ENCODE measurements at places on chromosomes 5 and 9. TPM values are rescaled to one million over a fixed set of nuclear protein-coding genes. Genes with fewer than 3 reads are reported as not detected.
A peak's percentile ranks its signal among the peaks of the same experiment; 100 is the strongest.

DNA sequence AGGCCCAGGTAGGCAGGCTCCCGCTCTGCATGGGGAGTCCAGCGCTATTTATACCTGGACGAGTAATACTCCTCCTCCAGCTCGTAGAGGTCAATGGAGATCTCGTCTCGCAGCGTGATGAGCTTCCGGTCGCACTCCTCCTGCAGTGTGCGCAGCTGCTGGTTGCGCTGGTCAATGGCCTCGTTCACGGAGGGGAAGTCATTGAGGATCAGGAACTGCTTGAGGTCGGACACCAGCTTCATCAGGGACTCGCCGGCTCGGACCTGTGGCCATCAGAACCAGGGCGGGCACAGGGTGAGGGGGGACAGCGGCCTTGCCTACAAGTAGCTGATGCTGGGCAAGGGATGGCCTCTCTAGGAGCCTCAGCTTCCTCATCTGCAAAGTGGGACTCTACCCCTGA lies 3.9 kb downstream of the MED22 start:
- H3K36me3 ChIP-seq, result peaks cover 77% of the 10 kb centered on the region
- no peak for DNase-seq
- no peak overlapping the region for H3K27ac ChIP-seq
- H3K4me1 ChIP-seq, result peaks cover 61% of the 10 kb centered on the region
- H3K27me3 ChIP-seq, result no peaks in the 10 kb centered on the region
- no peak overlapping the region for H3K4me3 ChIP-seq

DNA sequence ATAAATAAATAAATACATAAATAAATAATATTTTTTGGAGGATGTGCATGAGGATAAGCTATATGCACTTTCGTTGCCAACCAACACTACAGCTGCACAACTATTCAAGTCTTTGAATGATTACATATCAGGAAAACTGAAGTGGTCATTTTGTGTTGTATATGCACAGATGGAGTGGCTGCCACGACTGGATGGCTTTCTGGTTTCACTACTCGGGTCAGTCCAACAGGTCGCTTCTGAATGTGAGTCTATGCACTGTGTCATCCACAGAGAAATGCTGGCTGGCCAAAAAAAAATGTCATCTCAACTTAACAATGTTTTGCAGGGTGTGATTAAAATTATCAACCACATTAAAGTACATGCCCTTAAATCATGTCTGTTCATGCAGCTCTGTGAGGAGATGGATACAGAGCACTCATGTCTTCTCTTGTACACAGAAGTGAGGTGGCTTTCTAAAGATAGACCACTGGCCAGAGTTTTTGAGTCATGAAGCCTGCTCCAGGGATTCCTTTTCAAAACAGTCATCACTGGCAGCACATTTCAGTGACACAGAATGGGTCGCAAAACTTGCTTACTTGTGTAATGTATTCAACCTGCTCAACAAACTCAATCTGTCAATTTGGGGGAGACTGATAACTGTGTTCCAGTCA lies 589.8 kb upstream of the CYLC2 start:
- H3K27me3 ChIP-seq, result no peaks in the 10 kb centered on the region
- no peak for DNase-seq
- H3K4me3 ChIP-seq, result no peak overlapping the region
- no peak overlapping the region for H3K27ac ChIP-seq

GRCh38 chr5:113354055-113354454 lies 80.7 kb downstream of the TSSK1B start:
- DNase-seq, result no peak
- no peak overlapping the region for H3K27ac ChIP-seq
- no peak overlapping the region for H3K4me3 ChIP-seq
- peaks cover 1% of the 10 kb centered on the region for H3K27me3 ChIP-seq
- no peaks in the 10 kb centered on the region for H3K4me1 ChIP-seq

GRCh38 chr5:119347991-119348390 lies 7.8 kb upstream of the TNFAIP8 start:
- peaks cover 26% of the 10 kb centered on the region for H3K36me3 ChIP-seq
- peaks cover 93% of the 10 kb centered on the region for H3K4me1 ChIP-seq
- H3K27me3 ChIP-seq, result no peaks in the 10 kb centered on the region
- no peak for DNase-seq
- peak overlapping the region; percentile 59 for H3K27ac ChIP-seq
- H3K4me3 ChIP-seq, result no peak overlapping the region

DNA sequence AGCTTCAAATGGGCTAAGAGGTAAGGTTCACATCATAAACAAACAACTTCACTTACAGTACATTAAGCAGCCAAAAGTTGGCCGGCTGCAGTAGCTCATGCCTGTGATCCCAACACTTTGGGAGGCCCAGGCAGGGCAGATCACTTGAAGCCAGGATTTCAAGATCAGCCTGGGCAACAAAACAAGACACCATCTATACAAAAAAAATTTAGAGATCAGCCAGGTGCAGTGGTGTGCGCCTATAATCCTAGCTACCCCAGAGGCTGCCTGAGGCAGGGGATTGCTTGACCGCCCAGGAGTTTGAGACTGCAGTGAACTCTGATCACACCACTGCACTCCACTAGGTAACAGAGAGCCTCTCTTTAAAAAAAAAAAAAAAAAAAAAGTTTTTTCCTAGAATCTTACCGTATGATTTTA lies 16.9 kb downstream of the UBTD2 start:
- no peaks in the 10 kb centered on the region for H3K27me3 ChIP-seq
- no peak for DNase-seq
- peaks cover 13% of the 10 kb centered on the region for H3K36me3 ChIP-seq
- peak overlapping the region; percentile 22 for H3K27ac ChIP-seq
- H3K4me3 ChIP-seq, result no peak overlapping the region

GRCh38 chr5:50768634-50769033 lies 102.2 kb downstream of the PARP8 start:
- H3K4me3 ChIP-seq, result no peak overlapping the region
- no peak for DNase-seq
- peaks cover 68% of the 10 kb centered on the region for H3K36me3 ChIP-seq
- peaks cover 6% of the 10 kb centered on the region for H3K4me1 ChIP-seq

DNA sequence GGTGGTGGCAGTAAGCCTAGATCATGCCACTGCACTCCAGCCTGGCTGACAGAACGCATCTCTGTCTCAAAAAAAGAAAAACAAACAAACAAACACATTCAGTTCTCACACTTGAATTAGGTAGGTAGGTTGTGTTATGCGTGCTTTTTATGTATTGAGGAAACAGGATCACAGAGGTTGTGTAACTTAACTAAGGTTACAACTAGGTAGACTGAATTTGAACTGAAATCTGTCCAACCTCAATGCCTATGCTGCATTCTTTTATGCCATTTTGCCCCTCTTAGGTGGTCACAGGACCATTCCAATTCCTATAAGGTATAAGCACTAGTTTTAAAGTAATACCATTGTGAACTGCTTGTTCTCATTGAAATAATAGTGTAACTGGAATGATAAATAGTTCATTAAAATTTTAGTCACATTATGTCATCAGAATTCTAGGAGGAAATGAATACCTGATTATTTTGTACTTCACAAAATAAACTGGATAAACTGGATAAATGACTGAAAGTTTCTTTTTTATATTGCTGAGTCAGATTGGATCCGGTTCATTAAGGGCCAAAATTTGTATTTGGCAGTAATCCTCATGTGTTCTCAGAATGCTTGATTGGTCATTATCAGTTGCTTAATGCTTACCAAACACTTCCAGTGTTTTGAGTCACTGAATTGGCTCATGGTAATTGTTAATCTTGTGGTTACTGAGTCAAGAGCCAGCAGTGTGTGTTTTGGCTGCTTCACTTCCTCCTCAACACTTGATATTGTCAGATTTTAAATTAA lies 7.1 kb downstream of the UBAP1 start:
- no peaks in the 10 kb centered on the region for H3K27me3 ChIP-seq
- H3K4me1 ChIP-seq, result peaks cover 33% of the 10 kb centered on the region
- no peak for DNase-seq
- peaks cover 23% of the 10 kb centered on the region for H3K36me3 ChIP-seq
- H3K4me3 ChIP-seq, result no peak overlapping the region

DNA sequence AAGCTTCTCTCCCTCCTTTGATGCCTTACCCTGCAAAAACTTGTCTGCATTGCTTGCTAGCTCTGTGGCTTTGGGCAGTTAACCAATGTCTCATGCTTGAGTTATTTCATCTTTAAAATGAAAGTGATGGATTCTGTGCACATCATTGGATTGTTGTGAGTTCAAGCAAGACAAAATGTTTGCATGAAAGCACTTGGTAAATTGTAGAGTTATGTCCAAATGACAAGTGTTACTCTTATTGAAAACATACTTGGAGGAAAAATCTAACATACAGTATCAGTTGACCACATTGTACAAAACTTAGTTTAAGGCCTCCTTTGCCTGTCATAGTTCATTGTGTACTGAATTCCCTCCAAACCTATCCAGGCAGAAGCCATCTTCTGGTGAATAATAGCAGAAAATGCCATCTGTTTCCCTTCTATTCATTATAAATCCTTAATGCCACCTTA lies 30.0 kb downstream of the TGFBR1 start:
- H3K4me3 ChIP-seq, result no peak overlapping the region
- DNase-seq, result no peak
- H3K27ac ChIP-seq, result peak overlapping the region; percentile 31
- H3K36me3 ChIP-seq, result peaks cover 55% of the 10 kb centered on the region

- H3K4me3 ChIP-seq, result peak overlapping the region; percentile 53
- no peaks in the 10 kb centered on the region for H3K36me3 ChIP-seq
- H3K27me3 ChIP-seq, result peaks cover 7% of the 10 kb centered on the region
- H3K4me1 ChIP-seq, result peaks cover 18% of the 10 kb centered on the region
Observed at GRCh38 chr9:68560071-68560844, 19.6 kb upstream of the TMEM252 start.

- H3K4me1 ChIP-seq, result no peaks in the 10 kb centered on the region
- H3K27ac ChIP-seq, result no peak overlapping the region
- H3K4me3 ChIP-seq, result no peak overlapping the region
- H3K27me3 ChIP-seq, result peaks cover 3% of the 10 kb centered on the region
- no peak for DNase-seq
Observed at GRCh38 chr9:70802206-70802605, 319.2 kb downstream of the TRPM3 start.

Gene GHR
- not detected for total RNA-seq

All from activated B cell treated with CpG ODN at 0.5 μM for 24 hours (primary cell).